Iris pigment epithelial cell (primary cell): ENCODE measurements at places on chromosomes 2 and 18.
A peak's percentile ranks its signal among the peaks of the same experiment; 100 is the strongest.

GRCh38 chr2:69804416-69804815 is 25.0 kb upstream of the GMCL1 start:
- no peak for DNase-seq

DNA sequence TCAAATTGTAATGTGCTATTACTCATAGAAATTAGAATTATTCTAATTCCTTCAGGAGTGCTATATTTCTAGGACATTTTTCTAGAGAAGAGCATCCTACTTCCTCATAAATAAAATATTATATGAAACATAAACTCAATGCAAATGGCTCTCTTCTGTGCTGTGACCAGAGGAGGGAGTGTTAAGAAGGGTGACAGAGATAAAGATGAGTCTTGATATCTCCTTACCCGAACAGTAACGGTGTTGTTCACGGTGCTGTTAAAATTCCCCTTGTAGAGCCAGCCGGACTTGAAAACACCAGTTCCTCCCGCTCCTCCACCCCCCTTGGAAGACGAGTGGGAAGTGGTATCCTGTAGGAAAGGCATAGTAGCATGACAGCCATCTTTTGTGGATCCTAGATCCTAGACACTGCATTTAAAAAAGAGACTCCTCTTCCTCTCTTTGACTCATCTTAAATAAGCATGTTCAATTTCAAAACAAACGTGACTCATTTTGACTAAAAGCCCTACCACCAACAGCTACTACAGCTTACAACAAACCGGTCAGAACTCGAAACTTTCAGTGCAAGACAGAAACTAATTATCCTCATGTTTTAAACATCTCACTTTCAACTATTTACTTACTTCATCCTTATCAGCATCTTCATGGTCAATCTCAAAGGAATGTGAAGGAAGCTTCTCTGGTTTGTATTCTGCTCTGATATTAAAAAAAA is 156.3 kb downstream of the DOCK10 start:
- DNase-seq, result peak; percentile 95

- DNase-seq, result no peak
Measured at GRCh38 chr2:214297423-214297822, 113.4 kb upstream of the VWC2L start.

GRCh38 chr2:11955314-11955713 is 208.9 kb downstream of the LPIN1 start:
- no peak for DNase-seq

- no peak for DNase-seq
Measured at GRCh38 chr2:238139196-238140039, 950 bp downstream of the KLHL30 start.

DNA sequence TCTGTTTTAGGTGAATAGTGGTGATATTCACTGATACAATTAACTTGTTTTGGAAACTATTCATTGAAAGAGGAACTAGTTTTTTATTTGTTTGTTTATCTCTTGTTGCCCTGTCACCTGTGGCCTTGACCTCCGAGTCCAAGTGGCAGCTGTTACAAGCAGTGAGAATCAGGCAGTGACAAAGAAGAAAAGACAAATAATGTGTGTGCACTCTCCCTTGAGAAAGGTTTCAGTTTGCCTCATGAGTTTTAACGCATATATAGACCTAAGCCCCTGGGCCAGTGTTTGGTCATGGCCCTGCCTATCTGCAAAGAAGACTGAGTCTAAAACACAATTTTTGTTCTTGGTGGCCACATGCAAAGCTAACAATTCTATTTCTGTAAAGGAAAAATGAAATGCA is 15.3 kb downstream of the KYNU start:
- DNase-seq, result no peak

GRCh38 chr2:219344751-219345430 is 12.3 kb upstream of the RESP18 start:
- peak; percentile 43 for DNase-seq

DNA sequence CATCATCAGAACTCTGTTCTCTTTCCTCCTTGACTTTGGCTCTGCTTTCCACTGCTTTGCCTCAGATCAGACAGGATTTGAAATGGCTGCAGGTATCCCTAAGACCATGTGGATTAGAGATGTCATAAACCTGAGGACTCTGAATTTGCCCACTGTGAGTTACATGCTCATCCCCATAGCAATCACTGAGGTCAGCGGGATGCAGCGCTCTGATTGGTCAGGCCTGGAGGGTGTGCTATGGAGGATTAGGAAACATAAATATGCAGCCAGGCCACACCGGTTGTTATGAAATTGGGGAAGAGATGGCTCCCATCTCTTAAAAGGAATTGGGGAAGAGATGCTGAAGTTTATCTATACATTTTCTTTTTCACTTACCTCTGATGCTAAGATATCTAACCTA is 73.7 kb upstream of the DNAJC10 start:
- DNase-seq, result peak; percentile 80

DNA sequence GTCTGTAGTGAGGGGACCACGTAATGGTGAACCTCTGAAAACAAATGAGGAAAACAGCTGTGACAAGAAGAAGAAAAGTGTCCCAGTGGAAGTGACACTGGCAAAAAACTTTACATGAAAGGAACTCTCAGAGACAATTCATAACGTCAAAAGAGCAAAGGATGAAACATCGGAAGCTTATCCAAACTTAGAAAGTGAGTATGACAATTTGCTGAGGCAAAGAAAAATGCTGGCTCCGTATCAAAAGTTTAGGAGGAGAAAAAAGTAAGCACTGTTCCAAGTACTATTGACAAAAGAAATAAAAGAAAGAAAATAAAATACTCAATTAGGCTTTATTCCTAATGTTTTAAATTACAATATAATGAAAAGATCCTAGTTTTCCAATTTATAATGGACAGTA is 91.3 kb downstream of the NOL10 start:
- DNase-seq, result no peak

DNA sequence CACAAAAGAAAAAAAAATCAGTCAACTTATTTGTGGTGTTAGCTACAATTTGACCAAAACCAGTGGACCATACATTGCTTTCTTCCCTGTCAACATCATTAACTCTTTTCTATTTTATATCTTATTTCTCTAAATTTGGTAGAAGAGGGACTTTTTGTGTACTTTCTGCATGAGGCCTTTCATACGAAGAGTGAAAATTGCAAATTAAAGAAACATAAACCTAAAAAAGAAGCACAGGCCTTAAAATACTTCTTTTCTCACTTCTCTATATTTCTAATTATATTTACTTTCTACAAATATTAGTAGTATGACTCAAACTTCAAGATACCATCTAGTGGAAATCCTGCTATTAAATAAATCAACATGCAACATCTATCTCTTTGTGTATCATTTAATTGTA is 1073.4 kb upstream of the ZEB2 start:
- DNase-seq, result no peak

DNA sequence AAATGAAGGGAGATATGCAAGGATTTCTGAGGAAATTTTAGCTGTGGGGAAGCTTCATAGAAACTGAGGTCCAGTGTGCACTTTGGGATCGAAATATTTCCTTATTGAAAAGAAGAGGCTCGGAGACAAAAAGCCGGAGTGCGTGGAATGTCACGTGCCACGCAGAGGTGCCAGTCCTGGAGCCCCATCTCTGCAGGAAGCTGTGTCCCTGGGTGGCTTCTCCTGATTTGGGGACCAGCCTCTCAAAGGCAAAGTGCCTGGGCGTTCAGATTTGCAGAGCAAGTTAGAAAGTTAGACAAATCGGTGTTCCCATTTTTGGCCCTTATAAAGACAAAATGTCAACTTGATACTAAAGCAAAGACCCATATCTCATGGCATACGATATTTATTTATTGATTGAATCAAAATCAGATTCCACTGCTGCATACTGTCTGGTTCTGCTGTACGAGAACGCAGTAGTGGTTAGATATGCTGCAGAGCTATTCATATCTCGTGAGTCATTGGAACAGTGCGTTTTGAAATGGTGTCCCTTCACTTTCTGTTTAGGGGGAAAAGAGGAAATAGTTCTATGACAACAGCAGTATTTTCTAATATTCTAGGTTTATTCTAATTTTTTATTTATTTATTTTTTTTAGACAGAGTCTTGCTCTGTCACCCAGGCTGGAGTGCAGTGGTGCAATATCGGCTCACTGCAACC is 9.1 kb upstream of the ATG16L1 start:
- DNase-seq, result peak; percentile 45

DNA sequence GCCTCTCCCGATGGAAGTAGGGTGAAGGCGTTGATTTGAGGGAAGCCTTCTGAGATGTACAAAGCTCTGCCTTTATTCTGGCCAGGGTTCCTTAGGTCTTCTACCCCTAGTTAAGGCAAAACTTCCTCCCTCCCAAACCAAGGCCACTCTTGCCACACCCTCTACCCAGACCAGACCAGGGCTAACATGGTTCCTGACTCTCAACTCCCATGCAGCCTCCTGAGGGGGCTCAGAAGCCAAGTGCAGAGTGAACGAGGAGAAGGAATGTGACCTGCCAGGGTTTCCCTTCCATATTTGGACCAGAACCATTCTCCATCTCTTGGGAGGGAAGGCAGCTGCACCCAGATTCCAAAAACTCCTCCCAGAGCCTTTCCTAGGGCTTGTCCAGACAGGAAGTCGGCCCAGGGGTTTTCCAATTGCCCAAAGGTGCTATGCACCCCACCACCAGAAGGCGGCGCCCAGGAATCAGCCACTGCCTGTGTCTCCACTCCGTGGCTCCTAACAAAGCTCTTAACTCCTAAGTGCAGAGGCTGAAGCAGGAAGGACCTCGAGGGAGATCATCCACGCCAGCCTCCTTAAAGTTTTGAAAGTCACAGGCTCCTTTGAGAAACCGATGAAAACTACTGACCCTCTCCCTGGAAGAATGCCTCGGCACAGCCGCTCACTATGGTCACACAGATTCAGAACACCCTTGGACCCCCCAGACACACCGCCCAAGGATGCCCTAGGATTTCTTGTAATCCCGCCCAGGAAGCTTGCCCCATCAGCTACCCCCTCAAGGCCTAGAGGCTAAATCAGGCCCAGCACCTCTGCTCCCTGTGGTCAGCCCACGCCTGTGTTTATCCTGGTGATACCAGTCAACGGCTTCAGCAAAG is 157.8 kb downstream of the SMAD2 start:
- DNase-seq, result peak; percentile 67

- peak; percentile 53 for DNase-seq
Measured at GRCh38 chr2:41853427-41854191, 194.2 kb upstream of the PKDCC start.

- DNase-seq, result no peak
Measured at GRCh38 chr2:150341982-150342680, 145.3 kb downstream of the RND3 start.

GRCh38 chr2:33848486-33848885 is 249.4 kb upstream of the FAM98A start:
- peak; percentile 19 for DNase-seq

DNA sequence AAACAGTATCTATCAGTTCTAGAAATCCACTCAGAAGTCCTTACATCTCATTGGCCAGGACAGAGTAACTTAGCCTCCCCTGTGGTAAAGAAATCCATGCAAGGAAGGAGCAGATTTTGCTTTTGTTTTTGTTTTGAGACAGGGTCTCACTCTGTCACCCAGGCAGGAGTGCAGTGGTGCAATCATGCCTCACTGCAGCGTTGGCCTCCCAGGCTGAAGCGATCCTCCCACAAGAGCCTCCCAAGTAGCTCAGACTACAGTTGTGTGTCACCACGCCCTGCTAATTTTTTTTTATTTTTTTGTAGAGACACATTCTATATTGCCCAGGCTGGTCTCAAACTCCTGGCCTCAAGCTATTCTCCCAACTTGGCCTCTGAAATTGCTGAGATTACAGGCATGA is 185.1 kb downstream of the NRP2 start:
- DNase-seq, result no peak

- peak; percentile 92 for DNase-seq
Measured at GRCh38 chr2:43178602-43179542, 47.5 kb downstream of the ZFP36L2 start.

- no peak for DNase-seq
Measured at GRCh38 chr2:216842636-216843035, 17.2 kb downstream of the TNP1 start.

- peak; percentile 60 for DNase-seq
Measured at GRCh38 chr2:218852911-218853667, 6.5 kb upstream of the WNT6 start.

DNA sequence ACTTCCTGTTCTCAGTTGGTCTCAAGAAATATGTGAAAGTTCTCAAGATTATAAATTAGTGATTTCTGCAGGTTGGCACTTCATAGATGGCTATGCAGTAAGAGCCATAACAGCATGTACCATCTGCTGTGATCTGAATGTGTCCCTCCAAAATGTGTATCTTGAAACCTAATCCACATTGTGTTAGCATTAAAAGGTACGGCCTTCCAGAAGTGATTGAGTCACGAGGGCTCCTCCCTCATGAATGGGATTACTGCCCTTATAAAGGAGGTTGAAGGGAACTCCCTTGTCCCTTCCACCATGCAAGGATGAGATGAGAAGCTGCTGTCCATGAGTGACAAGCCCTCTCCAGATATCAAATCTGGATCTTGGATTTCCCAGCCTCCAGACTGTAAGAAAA is 45.0 kb downstream of the METTL4 start:
- peak; percentile 27 for DNase-seq

DNA sequence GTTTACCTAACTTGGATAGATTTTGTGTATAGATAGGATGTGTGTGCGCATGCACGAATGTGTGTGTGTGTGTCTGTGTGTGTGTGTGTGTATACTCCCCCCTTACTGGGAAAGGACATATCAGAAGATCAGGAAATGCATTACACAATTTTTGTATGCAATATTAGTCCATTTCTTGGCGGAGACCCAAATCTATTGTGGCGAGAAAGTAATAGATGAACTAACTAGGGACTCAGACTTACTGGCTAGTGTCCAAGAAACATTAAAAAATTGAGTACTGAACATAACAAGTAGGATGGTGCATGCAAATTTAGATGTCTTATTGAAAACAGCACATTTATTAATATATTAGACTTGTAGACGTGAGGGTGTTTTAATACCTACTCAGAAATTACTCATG is 1036.5 kb upstream of the FANCL start:
- DNase-seq, result peak; percentile 50

- no peak for DNase-seq
Measured at GRCh38 chr2:28341208-28341891, 51.3 kb upstream of the FOSL2 start.

DNA sequence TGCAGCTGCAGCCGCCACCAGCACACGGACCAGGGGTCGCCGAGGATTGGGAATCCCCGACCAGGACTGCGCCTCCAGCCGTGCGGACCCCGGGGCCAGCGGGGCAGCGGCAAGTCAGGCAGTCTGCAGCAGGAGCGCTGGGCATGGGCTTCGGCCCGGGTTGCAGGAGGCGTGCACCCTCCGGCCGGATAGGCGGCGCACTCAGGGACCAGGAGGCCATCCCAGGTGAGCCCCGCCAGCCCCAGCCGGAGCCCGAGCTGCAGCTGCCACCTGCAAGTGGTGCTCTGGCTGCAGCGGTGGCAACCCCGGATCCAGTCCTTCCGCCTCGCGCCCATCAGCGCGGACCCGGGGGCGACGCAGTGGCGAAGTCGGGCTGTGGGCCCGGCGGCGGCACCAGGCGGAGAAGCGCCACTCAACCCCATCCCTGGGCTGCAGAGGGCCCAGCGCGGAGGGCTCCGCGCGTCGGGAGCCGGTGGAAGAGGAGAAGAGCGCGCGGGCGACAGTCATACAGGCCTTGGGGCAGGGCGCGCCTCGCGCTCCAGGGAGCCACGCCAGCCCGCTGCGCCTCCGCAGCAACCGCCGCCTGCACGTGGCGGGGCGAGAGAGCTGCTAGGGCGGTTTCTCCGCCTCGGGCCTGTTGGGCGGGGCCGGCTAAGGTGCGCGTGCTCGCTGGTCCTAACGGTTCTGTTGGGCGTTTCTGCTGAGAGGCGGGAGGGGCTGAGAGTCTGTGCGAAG is 73.8 kb downstream of the RPIA start:
- peak; percentile 18 for DNase-seq
